ENCODE measurements at places on chromosomes 2 and 18.

GRCh38 chr2:96662360-96662759 is 19.8 kb downstream of the FER1L5 start:
- DNase-seq, result no peak

- no peak for DNase-seq
These were observed 1.6 kb upstream of the ARHGEF4 start for GRCh38 chr2:130834931-130835765.

- no peak for DNase-seq
These were observed 817.9 kb downstream of the SOCS6 start for GRCh38 chr18:71106701-71107100.

DNA sequence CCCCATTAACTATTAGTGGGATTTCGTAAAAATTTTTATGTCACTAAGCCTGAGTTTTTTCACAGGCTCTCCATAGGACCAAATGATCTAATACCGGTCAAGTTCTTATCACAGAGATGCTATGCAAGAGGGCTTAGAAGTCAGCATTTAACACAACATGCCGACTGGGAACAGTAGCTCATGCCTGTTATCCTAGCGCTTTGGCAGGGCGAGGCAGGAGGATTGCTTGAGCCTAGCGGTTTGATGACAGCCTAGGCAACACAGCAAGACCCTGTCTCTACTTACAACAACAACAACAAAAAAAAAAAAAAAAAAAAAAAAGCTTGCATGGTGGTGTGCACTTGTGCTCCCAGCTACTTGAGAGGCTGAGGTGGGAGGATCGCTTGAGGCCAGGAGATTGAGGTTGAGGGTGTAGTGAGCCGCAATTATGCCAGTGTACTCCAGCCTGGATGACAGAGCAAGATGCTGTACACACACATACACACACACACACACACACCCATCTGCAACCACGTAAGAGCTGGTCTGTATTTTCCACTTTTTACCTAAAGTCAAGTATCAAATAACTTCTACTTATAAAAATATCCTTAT is 67.6 kb upstream of the FAM124B start:
- no peak for DNase-seq

DNA sequence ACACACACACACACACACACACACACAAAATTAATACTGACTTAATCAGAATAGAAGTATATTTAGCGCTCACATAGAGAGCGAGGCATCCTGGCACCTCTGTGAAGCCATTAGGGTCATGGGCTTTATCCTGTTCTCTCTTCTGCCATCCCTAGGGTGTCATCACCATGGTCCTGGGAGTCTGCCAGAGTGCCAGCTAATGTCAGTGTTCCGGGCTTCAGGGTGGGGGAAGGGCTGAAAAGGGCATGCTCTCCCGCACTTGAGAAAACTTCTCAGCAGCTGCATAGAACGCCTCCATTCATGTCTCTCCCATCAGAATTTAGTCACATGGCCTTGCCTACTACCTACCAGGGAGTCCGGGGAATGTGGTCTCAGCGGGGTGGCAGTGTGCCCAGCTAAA is 19.7 kb upstream of the DYNC2LI1 start:
- DNase-seq, result no peak

DNA sequence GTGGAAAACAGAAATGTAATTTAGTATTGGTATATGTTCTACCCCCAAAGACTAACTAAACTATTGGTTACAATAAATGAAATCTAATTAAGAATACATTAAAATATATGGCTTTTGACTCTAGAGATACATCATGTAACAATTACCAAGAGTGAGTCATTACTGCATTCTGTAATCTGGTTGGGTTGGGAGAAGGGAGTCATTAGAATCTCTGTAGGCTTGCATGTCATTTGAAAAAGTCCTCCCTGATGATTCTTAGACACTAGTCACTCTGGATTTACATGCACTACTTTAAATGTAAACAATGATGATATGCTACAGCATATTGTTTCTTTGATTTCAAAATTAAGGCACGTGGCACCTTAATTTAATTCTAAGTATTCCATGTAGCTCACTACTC is 293.4 kb upstream of the CHST9 start:
- DNase-seq, result no peak

Data from right hindlimb (tissue), 1 donor.